ENCODE measurements at places on chromosomes 4 and X.

- H3K4me1 ChIP-seq = no peaks in the 10 kb centered on the region
- H3K4me3 ChIP-seq = no peak overlapping the region
- no peak overlapping the region for H3K27ac ChIP-seq
- H3K27me3 ChIP-seq = peaks cover 12% of the 10 kb centered on the region
These were observed 247.4 kb downstream of the ADGRA3 start for GRCh38 chr4:22268350-22269025.

GRCh38 chr4:25234390-25235370 is 847 bp downstream of the PI4K2B start:
- H3K4me3 ChIP-seq = peak overlapping the region; percentile 93
- H3K27me3 ChIP-seq = no peaks in the 10 kb centered on the region
- H3K36me3 ChIP-seq = peaks cover 5% of the 10 kb centered on the region
- peak; percentile 36 for DNase-seq
- peak overlapping the region; percentile 90 for H3K27ac ChIP-seq
- H3K4me1 ChIP-seq = peaks cover 16% of the 10 kb centered on the region

DNA sequence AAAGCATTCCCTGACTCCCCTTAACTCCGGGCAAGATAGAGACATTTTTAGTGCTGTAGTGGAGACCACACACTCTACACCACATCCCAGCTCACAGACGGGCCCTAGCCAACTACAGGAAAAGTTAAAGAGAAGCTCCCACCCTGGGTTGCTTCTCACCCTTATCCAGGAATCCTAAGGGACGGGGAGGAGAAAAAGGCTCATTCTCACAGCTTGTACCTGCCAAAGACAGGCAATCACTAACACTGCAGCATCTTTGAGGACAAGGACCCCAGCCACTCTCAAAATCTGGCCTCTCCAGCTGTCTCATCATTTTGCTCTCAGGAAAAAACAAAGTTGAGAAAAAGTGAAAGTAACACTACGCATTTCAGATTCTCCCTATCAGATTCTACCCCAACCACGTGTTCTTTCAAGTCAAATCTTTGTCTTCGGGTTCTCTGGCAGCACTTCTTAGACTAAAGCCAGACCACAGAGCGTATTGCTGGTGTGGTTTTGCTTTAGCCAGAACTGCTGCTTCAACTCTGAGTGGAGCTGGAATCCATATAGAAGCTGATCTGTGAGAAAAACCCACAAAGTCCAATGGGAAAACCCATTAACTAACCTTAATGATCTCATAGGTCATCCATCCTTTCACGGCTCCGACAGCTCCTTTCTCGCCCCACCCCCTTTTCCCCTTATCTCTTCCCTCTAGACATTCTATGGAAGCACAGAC is 605.9 kb upstream of the DIPK2B start:
- H3K36me3 ChIP-seq = no peaks in the 10 kb centered on the region
- no peaks in the 10 kb centered on the region for H3K27me3 ChIP-seq
- peak overlapping the region; percentile 94 for H3K27ac ChIP-seq
- DNase-seq = peak; percentile 3
- peak overlapping the region; percentile 78 for H3K4me3 ChIP-seq
- peaks cover 25% of the 10 kb centered on the region for H3K4me1 ChIP-seq

GRCh38 chrX:572538-573124 is 58.0 kb upstream of the SHOX start:
- no peaks in the 10 kb centered on the region for H3K36me3 ChIP-seq
- peaks cover 3% of the 10 kb centered on the region for H3K27me3 ChIP-seq
- no peaks in the 10 kb centered on the region for H3K4me1 ChIP-seq
- H3K4me3 ChIP-seq = no peak overlapping the region

- no peak overlapping the region for H3K27ac ChIP-seq
- no peak overlapping the region for H3K4me3 ChIP-seq
- peaks cover 4% of the 10 kb centered on the region for H3K36me3 ChIP-seq
- H3K27me3 ChIP-seq = peaks cover 12% of the 10 kb centered on the region
These were observed 66.5 kb upstream of the TMEM184C start for GRCh38 chr4:147550626-147551246.

GRCh38 chrX:155221351-155221750 is 5.1 kb downstream of the VBP1 start:
- no peak overlapping the region for H3K4me3 ChIP-seq
- H3K36me3 ChIP-seq = peaks cover 35% of the 10 kb centered on the region
- H3K27ac ChIP-seq = no peak overlapping the region

GRCh38 chr4:17511509-17511949 is 361 bp downstream of the QDPR start:
- peak overlapping the region; percentile 93 for H3K4me3 ChIP-seq
- H3K27me3 ChIP-seq = peaks cover 3% of the 10 kb centered on the region
- DNase-seq = no peak
- peak overlapping the region; percentile 97 for H3K27ac ChIP-seq
- H3K36me3 ChIP-seq = peaks cover 8% of the 10 kb centered on the region

All from naive thymus-derived CD8-positive, alpha-beta T cell (primary cell).